ENCODE measurements at places on chromosomes 6 and 20. TPM values are rescaled to one million over a fixed set of nuclear protein-coding genes. Genes with fewer than 3 reads are reported as not detected.

GRCh38 chr6:152167641-152168603, 360.4 kb downstream of the ESR1 start:
- DNase-seq = no peak
- peaks cover 4% of the 10 kb centered on the region for H3K36me3 ChIP-seq
- H3K4me1 ChIP-seq = peaks cover 7% of the 10 kb centered on the region
- H3K4me3 ChIP-seq = no peak overlapping the region
- no peaks in the 10 kb centered on the region for H3K27me3 ChIP-seq

GRCh38 chr6:81621816-81622395, 130.6 kb downstream of the TENT5A start:
- DNase-seq = no peak
- H3K27me3 ChIP-seq = no peaks in the 10 kb centered on the region
- no peaks in the 10 kb centered on the region for H3K36me3 ChIP-seq
- H3K4me1 ChIP-seq = no peaks in the 10 kb centered on the region

DNA sequence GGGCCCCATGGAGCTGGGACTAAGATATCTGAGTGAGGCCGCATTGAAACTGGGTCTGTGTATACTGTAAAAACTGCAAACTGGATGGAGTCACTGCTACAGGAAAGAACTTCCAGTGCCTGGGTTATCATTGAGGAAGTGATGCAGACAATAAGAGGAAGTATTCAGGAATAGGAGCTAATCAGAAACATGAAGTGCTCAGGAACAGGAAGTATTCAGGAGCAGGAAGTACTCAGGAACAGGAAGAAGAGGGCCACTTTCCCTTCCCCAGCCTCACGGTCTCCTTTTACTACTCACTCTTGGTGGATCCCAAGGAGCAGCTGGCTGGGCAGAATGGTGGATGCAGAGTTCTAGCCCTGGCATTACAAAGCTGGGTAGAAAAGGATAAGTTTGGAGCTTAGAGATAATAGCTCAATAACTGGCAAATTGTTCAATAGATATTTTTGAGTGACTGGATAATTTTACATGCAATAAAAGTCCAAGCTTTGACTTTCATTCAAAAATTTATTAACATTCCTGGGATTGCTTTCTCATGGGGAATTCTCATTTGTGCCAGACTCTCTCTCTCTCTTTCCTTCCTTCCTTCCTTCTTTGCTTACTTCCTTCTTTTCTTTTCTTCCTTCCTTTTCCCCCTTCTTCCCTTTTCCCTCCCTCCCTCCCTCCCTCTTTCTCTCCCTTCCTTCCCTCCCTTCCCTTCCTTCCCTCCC, 82.2 kb upstream of the PAX1 start:
- H3K36me3 ChIP-seq = no peaks in the 10 kb centered on the region
- H3K4me3 ChIP-seq = no peak overlapping the region
- no peaks in the 10 kb centered on the region for H3K27me3 ChIP-seq
- no peak overlapping the region for H3K27ac ChIP-seq
- no peak for DNase-seq

PRSS16 gene
- total RNA-seq = not detected

- peak overlapping the region; percentile 19 for H3K4me3 ChIP-seq
- H3K27ac ChIP-seq = no peak overlapping the region
- no peaks in the 10 kb centered on the region for H3K4me1 ChIP-seq
- peaks cover 3% of the 10 kb centered on the region for H3K36me3 ChIP-seq
Measured at GRCh38 chr20:23358563-23358906, 3.4 kb upstream of the GZF1 start.

DNA sequence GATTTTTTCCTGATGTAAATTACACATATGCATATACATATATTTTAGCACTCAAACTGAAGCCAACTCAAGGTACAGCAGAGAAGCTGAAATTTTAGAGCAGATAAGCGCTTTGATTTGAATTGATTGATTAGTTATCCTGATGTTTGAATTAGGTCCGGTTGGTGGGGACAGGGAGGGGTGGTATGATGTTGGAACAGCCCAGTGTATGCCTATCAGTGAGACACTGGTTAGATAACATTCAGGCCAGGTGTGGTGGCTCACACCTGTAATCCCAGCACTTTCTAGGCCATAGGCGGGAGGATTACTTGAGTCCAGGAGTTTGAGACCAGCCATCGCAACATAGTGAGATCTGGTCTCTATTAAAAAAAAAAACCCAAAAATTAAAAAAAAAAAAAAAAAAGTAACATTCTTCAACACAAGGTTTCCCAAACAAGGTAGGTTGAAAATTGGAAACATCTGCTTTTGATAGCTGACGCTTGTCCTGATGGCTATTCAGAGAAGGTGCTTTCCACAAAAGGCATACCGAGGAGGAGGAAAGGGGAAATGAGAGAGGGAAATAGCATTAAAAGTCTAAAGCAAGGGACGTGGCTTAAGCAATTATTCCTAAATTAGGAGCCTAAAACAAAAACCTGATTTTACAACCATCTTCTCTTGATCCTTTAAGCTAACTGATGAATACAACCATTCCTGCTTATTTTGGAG, 288.4 kb upstream of the JARID2 start:
- no peak for DNase-seq
- no peaks in the 10 kb centered on the region for H3K36me3 ChIP-seq
- no peak overlapping the region for H3K4me3 ChIP-seq
- H3K27me3 ChIP-seq = no peaks in the 10 kb centered on the region
- H3K4me1 ChIP-seq = no peaks in the 10 kb centered on the region

DNA sequence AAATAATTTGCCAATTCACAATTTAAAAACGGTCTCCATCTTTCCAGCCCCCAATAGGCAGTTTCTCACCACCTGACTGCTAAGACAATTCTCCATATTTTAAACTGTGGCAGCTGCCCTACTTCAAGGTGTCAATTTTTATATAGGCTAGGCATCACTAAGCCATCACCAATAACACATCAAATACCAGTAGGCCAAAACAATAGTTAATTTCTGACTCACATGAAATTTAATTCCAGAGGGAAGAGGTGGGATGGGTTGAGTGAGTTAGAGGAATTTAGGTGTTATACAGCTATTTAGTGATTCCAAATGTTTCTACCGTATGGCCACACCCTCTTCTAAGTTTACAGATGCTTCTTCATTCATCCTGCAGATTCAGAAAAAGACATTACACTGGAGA, 49.9 kb downstream of the GFRAL start:
- H3K4me1 ChIP-seq = no peaks in the 10 kb centered on the region
- no peak for DNase-seq
- no peak overlapping the region for H3K4me3 ChIP-seq
- H3K27me3 ChIP-seq = no peaks in the 10 kb centered on the region

ARG1 gene
- total RNA-seq = 0.87 TPM

- DNase-seq = peak; percentile 34
- no peaks in the 10 kb centered on the region for H3K4me1 ChIP-seq
- no peak overlapping the region for H3K27ac ChIP-seq
- no peaks in the 10 kb centered on the region for H3K27me3 ChIP-seq
- no peak overlapping the region for H3K4me3 ChIP-seq
Measured at GRCh38 chr6:149940672-149940982, 1.2 kb upstream of the ULBP2 start.

GRCh38 chr6:27986928-27987725, 30.1 kb downstream of the OR2B6 start:
- H3K27ac ChIP-seq = no peak overlapping the region
- no peaks in the 10 kb centered on the region for H3K36me3 ChIP-seq
- no peak overlapping the region for H3K4me3 ChIP-seq
- no peaks in the 10 kb centered on the region for H3K27me3 ChIP-seq
- no peaks in the 10 kb centered on the region for H3K4me1 ChIP-seq

GRCh38 chr6:137871291-137871690, 4.2 kb downstream of the TNFAIP3 start:
- no peaks in the 10 kb centered on the region for H3K36me3 ChIP-seq
- H3K4me3 ChIP-seq = no peak overlapping the region
- DNase-seq = no peak
- H3K27ac ChIP-seq = no peak overlapping the region
- no peaks in the 10 kb centered on the region for H3K4me1 ChIP-seq
- no peaks in the 10 kb centered on the region for H3K27me3 ChIP-seq

GRCh38 chr6:16238963-16239797, 793 bp downstream of the GMPR start:
- H3K27ac ChIP-seq = peak overlapping the region; percentile 89
- DNase-seq = peak; percentile 90
- no peaks in the 10 kb centered on the region for H3K4me1 ChIP-seq
- H3K27me3 ChIP-seq = no peaks in the 10 kb centered on the region
- H3K4me3 ChIP-seq = peak overlapping the region; percentile 79

- H3K4me3 ChIP-seq = no peak overlapping the region
- no peaks in the 10 kb centered on the region for H3K27me3 ChIP-seq
- DNase-seq = no peak
- no peaks in the 10 kb centered on the region for H3K36me3 ChIP-seq
- H3K27ac ChIP-seq = no peak overlapping the region
- no peaks in the 10 kb centered on the region for H3K4me1 ChIP-seq
Measured at GRCh38 chr6:14193524-14193923, 76.0 kb downstream of the CD83 start.

GRCh38 chr20:40591119-40591518, 97.9 kb downstream of the MAFB start:
- no peak for DNase-seq
- no peak overlapping the region for H3K27ac ChIP-seq
- H3K36me3 ChIP-seq = no peaks in the 10 kb centered on the region
- no peak overlapping the region for H3K4me3 ChIP-seq
- no peaks in the 10 kb centered on the region for H3K4me1 ChIP-seq

DNA sequence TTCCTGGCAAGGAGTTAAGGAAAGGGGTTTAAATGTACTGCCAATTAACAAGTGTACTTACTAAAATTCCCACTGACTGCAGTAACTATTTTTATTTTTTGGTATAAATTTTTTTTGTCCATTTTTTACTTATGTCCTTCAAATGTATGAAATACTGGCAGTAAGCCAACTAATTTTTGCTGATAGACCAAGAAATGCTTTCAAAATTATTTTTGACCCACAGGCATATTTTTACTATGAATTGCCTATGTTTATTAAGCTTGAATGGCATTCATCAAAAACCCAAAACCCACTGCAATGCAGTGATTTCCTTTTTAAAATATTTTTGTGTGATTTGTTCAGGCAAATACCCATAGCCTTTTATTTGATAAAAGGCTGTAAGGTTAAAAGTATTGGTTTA, 560.1 kb downstream of the UTRN start:
- DNase-seq = no peak
- no peaks in the 10 kb centered on the region for H3K27me3 ChIP-seq

GRCh38 chr6:170253226-170253909, 37.5 kb downstream of the DLL1 start:
- H3K36me3 ChIP-seq = no peaks in the 10 kb centered on the region
- H3K27me3 ChIP-seq = no peaks in the 10 kb centered on the region
- H3K27ac ChIP-seq = no peak overlapping the region
- no peaks in the 10 kb centered on the region for H3K4me1 ChIP-seq
- H3K4me3 ChIP-seq = no peak overlapping the region

ARMC12 gene
- total RNA-seq = 1.4 TPM

DNA sequence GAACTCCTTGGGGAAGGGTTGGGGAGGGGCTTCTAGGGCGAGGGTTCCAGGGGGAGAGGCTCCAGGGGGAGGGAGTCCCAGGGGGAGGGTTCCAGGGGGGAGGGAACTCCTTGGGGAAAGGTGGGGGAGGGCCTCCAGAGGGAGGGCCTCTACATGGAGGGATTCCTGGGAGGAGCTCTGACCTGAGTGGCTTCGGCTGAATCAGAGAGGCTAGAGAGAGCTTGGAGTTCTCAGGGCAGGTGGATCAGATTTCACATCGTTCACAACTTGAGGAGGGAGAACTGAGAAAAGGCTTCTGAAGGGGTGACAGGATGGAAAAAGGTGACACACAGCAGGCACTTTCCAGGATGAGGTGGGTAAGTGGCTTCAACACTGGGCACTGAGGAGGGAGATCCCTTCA, 49.1 kb downstream of the DAAM2 start:
- no peaks in the 10 kb centered on the region for H3K36me3 ChIP-seq
- no peak overlapping the region for H3K27ac ChIP-seq
- H3K4me3 ChIP-seq = no peak overlapping the region
- no peak for DNase-seq
- peaks cover 7% of the 10 kb centered on the region for H3K4me1 ChIP-seq

DNA sequence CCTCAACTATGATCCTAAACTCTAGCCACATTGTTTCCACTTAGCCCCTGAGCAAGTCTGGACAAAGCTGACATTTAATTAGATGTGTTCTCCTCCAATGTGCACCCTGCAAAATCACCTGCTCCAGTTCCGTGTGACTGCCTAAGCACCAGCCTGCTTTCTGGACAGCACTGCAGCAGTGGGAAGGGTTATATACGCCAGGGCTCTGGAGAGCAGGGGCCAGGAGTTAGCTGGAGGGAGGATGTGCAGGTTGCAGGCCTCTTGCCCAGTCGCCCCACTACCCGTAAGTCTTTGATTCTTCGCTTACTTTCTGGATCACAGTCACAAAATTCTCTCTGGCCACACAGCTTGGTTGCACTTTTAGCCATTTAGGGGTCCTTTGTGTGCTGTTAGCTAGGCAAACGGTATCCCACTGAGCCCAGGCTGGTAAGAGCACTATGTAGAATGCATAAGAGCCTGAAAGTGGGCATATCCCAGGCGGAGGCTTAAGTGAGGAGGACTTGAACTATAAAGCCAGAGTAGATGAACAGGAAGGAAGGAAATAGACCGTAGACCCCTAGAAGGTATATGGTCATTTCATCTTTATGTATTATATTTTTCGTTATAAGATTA, 10.7 kb upstream of the PLEKHG1 start:
- H3K27me3 ChIP-seq = no peaks in the 10 kb centered on the region
- H3K36me3 ChIP-seq = no peaks in the 10 kb centered on the region
- no peaks in the 10 kb centered on the region for H3K4me1 ChIP-seq

C20orf144 gene
- not detected for total RNA-seq

LY6G6C gene
- not detected for total RNA-seq

- no peak overlapping the region for H3K27ac ChIP-seq
- no peaks in the 10 kb centered on the region for H3K4me1 ChIP-seq
Measured at GRCh38 chr6:135728589-135728988, 122.9 kb upstream of the PDE7B start.

POM121L2 gene
- total RNA-seq = not detected

CENPW gene
- total RNA-seq = 5.6 TPM

- H3K27ac ChIP-seq = no peak overlapping the region
- H3K4me3 ChIP-seq = no peak overlapping the region
- no peaks in the 10 kb centered on the region for H3K27me3 ChIP-seq
- no peak for DNase-seq
- H3K4me1 ChIP-seq = no peaks in the 10 kb centered on the region
Measured at GRCh38 chr20:49172413-49172812, 15.7 kb downstream of the STAU1 start.

CRISP1 gene
- not detected for total RNA-seq

DNA sequence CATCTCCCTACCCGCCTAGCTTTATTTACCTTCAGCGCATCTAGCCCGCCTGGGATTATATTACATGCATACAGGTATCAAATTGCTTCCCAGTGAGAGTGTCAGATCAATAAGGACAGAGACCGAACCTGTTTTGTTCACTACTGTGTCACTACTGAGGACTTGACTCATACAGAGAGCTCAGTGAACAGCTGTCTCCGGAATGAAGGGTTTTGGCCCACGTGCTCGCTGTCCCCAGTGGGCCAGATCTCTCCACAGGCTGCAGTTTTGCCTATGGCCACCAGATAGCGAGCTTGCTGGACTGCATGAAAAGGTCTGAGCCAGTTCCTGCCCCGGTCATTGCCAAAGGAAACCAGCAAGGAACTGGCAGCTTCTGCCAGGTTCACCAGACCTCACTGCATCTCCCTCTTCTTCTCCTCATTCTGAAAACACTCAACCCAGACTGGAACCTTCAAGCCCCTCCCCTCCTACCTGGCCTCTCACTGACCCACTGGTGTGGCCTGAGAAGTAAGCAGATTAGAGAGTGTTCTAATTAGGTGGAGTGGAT, 150.8 kb downstream of the ZMYND8 start:
- no peaks in the 10 kb centered on the region for H3K4me1 ChIP-seq
- no peak overlapping the region for H3K27ac ChIP-seq
- no peak overlapping the region for H3K4me3 ChIP-seq
- DNase-seq = peak; percentile 91

Data from aorta (tissue), 5 donors.